Cortex of kidney (tissue), 1 donor: ENCODE measurements at places on chromosomes 6 and 20.

DNA sequence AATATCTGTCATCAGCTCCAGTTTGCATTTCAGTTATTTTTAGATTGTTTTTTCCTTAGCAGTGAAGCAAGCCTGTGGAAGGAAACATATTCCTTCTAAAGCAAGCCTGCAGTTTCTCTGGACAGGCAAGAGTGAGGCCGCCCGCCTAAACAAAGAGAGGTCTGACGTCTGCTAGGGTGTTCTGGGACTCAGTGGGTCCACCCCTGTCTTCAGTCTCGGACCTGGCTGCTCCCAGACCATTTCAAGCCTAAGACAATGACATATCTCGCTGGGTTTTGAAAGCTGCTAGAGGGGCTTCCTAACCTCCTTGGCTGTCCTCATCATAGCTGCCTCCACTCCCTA, 36.8 kb upstream of the RNF24 start:
- DNase-seq = no peak

DNA sequence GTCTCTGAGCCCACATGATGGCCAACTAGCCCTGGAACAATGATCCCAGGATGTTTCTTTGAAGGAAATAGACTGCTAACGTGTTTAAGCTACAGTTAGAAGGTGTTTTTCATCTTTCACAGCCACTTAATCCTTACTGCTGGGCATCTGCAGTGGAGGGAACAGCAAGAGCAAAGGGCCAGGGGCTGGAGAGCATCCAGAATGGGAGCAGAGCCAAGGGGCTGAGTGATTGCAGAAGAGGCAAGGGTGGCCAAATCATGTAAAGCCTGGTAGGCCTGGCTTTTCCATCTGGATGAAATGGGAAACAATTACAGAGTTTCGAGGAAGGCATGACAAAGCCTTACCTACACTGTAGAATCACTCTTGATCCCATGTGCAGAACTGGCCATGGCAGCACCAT, 18.7 kb upstream of the LAMP5 start:
- no peak for DNase-seq

- DNase-seq = no peak
Observed at GRCh38 chr6:92777146-92777740, 642.1 kb downstream of the EPHA7 start.

DNA sequence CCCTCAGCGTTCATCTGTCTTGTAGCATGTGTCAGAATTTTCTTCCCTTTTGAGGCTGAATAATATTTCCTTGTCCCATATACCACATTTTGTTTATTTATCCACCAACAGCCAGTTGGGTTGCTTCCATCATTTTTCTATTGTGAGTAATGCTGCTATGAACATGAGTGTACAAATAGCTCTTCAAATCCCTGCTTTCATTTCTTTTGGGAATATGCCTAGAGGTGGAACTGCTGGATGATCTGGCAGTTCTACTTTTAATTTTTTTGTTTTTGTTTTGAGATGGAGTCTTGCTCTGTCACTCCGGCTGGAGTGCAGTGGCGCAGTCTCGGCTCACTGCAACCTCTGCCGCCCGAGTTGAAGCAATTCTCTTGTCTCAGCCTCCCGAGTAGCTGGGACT, 64.7 kb downstream of the SASH1 start:
- DNase-seq = no peak

DNA sequence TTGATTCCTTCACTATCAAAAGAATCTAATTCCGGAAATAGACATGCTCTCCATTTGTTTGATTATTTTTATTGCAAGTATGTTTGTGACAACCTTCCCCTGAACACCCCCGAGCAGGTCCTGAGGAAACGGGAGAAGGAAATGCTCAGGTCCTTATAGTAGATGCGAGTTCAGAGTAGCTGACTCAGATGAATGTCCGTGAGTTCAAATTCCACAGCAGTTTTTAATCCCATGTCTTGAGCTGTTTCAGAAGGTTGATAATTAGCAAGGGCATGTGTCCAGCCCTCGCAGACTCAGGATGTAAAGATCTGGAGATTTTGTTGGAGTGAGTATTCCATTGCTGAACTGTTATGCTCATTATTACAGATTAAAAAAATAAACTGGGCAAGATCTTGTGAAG, 169.3 kb downstream of the BCAS1 start:
- DNase-seq = no peak

GRCh38 chr6:8215631-8216030, 113.3 kb upstream of the EEF1E1 start:
- DNase-seq = no peak

DNA sequence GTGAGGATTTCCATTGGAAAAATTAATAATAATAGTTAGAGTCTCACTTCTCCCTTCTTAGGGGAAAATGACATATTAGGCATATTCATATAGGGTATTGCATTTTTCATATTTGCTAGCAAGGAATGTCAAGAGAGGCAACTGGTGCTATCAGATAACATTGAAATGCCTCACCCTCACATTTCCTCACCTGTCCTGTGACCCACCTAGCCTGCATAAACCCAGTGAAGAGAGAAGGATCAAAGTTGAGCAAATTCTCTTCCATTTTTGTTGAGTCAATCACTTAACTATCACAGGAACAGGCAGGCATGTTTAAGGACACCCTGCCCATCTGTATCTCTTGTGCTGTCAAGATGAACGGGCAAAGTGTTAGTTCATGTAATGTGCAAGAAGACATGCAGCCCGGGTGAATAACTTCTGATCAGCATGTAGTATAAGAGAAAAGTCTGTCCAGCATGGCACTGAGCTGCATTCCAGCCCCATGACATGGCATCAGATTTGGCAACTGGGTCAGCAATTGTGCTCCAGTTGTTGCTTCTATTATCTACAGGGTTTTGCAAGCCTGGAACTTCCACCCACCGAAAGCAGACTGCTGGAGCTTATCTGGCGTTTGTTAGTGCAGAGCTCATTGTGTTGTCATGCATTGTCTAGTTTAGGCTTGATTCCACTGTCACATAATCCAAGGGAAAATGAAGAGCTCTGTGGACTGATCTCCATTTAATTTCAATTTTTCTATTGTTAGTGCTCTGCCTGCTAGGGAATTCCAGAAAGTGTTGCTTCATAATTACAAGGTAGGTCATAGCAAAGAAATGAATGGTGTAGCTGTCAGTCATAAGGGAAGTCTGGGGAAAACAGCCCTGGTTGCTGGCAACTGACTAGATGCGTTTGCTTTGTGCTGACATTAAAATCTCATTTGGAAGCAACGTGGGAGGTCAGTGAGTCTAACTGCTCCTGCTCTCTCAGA, 138.4 kb upstream of the TNFAIP3 start:
- DNase-seq = no peak

- no peak for DNase-seq
Observed at GRCh38 chr6:37731371-37731770, 33.7 kb upstream of the MDGA1 start.

- no peak for DNase-seq
Observed at GRCh38 chr20:44022464-44022863, 107.8 kb downstream of the TOX2 start.

GRCh38 chr6:63652980-63653379, 17.4 kb downstream of the PHF3 start:
- DNase-seq = no peak

- no peak for DNase-seq
Observed at GRCh38 chr6:30363459-30363858, 18.5 kb downstream of the RPP21 start.

DNA sequence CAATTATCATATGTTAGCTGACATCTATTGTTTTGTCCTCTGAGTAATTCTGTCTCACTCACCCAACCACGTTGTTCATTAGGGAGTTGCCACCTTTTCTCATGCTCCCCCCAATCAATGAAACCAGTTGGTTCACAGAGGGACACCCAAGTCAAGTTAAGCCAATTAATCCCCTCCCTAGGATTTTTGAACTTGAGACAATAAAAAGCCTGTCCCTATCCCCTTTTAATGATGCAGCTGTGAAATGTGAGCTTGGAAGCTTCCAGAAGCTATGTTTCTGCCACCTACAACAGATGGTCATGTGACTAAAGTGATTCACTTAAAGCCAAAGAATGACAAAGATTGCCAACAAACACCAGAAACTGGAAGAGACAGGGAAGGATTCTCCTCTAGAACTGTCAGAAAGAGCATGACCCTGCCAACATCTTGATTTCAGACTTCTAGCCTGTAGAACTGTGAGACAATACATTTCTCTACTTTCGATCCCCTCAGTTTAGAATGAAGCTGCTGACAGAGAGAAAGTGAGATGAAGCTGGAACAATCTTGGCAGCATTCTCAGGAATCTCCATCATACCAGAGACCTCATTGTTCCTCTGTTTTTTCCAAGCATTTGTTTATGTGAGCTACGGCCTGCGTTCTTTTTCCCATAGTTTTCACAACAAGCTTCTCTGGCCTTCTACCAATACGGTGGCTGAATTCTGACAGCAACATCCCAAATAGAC, 57.8 kb upstream of the TPD52L1 start:
- DNase-seq = no peak

DNA sequence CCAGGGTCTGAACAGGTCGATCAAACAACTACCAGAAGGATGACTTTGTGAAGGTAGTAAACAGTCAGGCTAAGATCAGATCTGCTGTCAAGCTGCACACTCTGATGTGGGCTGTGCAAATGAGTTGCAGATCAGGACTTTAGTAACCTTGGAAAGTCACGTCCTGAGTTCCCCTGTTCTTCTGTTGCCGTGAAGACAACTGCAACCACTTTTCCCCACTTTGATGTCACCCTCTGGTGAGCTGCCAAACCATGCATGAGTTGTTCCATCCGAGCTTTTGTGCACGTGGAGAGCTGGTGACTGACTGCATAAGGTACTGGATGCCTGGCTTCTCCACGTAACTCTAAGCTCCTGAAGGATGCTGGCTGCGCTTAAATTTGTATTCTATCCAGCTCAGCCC, 111.0 kb downstream of the CD83 start:
- DNase-seq = no peak

DNA sequence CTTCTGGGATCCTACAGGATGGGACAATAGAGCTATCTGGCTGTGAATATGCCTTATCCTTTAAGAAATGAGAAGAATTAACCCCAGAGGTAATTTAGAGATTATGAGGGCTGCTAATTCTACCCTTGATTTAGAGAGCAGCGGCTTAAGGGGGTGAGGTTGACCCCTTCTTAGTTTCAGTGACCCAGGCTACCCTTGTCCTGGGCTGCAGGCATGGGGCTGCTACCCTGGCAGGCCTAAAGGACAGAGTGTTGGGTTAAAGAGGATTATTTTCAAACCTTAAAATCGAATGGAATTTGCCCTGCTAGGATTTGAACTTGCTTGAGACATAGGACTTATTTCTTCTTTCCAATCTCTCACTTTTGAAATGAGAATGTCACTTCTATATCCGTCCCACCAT, 1343.4 kb downstream of the HACE1 start:
- no peak for DNase-seq

- no peak for DNase-seq
Observed at GRCh38 chr6:13559968-13560650, 14.3 kb upstream of the SIRT5 start.

GRCh38 chr20:33474097-33474873, 15.6 kb upstream of the CBFA2T2 start:
- no peak for DNase-seq

GRCh38 chr6:88454658-88455057, 288.5 kb upstream of the CNR1 start:
- DNase-seq = no peak

- DNase-seq = no peak
Observed at GRCh38 chr6:42387336-42387735, 64.4 kb downstream of the TRERF1 start.

- DNase-seq = no peak
Observed at GRCh38 chr6:101545191-101545590, 151.7 kb downstream of the GRIK2 start.

DNA sequence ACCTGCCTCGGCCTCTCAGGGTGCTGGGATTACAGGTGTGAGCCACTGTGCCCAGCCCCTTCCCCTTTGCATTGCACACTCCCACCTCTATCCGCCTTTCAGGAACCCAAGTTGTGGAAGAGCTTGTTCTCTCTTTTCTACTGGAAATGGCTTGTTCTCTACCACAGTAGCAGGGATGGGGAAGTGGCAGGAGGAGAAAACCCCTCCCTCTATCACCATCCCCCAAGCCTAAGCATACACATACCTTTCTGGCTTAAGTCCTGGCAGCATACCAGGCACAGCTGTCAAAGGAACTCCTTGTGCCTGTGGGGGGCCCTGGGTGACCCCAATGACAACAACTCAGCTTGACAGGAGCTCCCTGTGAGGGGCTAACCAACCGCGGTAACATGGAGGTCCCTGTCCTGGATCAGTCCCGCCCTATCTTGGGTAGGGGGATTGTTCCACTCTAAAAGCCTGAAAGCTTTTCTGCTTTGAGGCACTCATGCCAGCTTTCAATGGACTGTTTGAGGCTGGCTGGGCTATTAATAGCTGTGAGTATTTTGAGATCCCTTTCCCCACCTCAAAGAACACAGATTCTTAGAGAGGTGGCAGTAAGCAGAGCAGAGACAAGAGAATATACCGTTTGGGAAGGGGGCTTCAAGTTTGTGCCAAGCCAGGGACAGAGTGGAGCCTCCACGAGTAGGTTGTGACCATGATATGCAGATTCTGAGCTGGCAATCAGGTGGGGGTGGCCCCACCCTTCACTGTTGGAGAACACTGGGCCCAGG, 2.3 kb downstream of the KLHDC3 start:
- no peak for DNase-seq

DNA sequence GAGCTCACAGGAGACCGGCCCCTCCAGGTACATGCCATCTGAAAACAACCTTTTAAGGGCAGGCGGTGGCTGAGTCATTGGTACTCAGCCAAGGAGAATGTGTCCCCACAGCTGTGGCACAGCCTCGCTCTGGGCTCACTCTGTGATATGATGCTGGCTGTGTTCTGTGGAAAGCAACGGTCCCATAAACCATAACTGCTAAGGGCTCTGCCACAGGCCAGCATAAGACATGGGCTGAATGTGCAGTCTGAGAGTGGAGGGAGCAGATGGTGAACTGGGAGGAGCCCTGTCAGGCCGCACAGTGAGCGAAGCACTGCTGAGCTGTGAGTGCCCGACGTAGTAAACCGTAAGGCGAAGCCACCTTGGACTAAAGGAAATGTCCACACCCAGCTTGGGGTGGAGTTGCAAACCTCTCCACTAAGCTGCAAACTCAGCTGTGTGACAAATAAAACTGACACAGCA, 375.8 kb downstream of the THBS2 start:
- no peak for DNase-seq

DNA sequence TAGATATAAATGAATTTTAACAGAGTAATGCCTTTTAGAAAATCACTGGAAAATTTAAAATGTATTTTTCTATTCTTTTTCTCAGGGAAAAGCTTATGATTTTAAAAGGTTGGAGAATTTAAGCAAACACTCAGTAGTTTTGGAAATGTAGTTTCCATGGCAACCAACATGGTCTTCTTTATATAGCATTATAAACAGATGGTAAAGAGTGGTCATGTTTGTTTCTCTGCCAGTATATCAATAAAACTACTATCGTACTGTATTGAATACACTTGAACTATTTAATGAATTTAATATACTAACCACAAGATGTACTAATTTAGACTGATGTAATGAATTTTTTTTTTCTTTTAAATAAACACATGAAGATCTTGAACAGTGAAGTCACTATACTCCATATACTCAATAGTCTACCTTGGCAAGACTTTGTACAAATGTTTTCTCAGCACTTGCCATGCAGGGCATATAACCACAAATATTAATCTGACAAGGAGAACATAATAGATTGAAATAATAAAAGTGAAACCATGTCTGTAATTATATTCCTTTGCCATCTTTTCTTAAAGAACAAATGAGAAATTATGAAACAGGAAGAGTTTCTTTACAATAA, 105.5 kb downstream of the PDSS2 start:
- no peak for DNase-seq
